GF-D8 (cell line): ENCODE measurements at places on chromosomes 7 and 10.

DNA sequence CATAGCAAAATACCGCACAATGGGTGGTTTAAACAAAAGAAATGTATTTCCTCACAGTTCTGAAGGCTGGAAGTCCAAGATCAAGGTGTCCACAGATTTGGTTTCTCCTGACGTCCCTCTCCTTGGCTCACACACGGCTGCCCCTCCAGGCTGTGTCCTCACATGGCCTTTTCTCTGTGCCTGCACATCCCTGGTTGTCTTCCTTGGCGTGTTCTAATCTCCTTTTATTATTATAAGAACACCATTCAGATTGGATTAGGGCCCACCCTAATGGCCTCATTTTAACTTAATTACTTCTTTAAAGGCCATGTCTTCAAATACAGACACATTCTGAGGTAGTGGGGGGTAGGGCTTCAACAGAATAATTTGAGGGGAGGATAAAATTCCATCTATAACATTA, 87.9 kb downstream of the FZD1 start:
- no peak for DNase-seq

GRCh38 chr7:8800986-8801385, 367.6 kb downstream of the NXPH1 start:
- DNase-seq, result no peak

DNA sequence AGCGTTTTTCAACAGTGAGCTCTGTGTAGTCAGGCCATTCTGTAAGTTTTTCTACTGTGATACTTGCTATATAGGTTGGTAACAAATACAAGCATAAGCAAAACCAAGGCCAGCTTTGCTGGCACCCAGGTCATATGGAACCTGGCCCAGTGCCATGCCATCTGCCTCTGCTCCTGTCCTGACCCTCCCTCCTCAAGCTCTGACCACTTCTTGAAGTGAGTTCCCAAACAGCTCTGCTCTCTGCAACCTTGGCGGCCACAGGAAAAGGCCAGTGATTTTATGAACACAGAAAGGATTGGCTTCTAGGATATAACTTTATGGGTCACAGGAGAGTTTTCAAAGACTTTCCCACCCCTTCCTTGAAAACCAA, 12.8 kb downstream of the NOD1 start:
- peak; percentile 45 for DNase-seq

GRCh38 chr7:20113427-20114027, 103.7 kb downstream of the MACC1 start:
- no peak for DNase-seq

GRCh38 chr7:1663857-1664651, 6.0 kb upstream of the ELFN1 start:
- no peak for DNase-seq

DNA sequence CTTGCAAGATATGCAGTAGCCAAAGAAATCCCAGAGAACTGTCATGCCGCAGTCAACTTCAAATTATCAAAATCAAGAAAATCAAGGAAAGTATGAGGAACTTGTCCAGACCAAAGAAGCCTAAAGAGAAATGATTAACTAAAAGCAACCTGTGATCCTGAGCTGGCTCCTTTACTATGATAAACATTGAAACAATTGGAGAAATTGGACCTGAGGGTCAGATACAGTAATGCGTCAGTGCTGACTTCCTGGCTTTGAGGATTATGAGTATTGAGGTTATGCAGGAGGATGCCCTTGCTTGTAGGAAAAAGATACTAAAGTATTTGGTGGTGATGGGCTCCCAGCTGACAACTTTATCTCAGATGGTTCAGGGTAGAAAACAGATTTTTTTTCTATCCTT, 324.7 kb upstream of the AKR1E2 start:
- DNase-seq, result no peak

DNA sequence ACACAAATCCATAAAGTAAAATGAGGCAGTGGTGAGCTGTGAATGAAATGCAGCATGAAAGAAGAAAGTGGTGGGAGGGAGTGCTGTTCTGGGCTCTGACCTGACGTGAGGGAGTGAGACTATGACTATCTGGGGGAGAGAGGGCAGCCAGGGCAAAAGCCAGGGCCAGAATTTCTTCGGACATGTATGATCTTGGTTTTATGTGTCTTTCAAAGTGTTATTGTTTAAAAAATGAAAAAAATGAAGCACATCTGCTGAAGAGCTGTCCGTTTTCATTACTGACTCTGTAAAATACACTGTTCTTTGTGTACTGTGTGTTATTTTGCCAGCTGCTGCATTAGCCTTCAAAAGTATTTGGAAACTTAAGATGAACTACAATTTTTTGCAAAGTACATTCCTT, 70.2 kb upstream of the KLF14 start:
- DNase-seq, result no peak

GRCh38 chr7:12211711-12212485, 804 bp downstream of the TMEM106B start:
- no peak for DNase-seq

DNA sequence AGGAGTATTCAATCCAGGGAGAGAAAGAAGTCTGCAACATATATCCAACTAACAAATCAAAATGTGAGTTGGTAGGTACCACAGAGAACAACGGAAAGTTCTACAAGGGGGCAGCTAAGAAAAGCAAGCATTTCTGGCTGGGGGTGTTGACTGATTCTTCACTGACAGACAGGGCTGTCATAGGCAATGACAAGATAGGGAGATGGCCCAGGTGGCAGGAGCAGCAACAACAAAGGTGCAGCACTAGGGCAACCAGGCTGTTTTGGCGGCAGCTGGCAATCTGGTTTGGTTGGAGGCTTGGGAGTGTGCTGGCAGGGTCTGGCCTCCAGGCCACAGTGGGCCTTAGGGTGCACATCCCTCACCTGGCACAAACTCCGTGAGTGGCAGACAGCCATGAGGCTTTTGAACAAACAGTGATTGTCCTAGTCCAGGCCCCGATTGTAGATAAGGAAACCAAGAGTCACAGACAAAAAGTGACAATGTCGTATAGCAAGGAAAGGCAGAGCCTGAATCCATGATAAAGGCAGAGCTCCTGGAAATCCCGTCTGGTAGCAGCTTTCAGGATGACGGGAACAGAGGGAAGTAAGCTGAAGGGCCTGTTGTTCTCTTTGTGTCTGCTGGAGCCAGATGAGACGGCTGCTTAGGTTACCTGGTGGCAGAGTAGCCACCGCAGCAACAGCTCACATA, 28.4 kb downstream of the DPCD start:
- DNase-seq, result no peak

DNA sequence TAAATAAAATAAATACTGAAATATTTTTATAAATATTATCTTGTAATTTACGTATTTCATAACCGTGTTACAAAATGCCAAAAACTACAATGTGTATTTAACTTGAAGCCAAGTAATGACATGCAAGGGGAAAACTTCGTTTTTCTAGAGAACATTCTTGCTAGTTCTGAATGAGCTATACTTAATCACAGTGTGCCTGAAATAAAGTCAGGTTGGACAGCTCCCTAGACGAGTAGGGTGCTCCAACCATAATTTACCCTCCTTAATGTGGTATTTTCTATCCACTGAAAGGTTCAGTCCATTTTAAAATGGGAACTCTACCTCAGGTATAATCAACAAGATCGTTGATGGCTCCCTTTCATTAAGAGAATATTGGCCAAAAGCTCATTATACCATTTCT, 194.5 kb upstream of the AHR start:
- DNase-seq, result no peak

DNA sequence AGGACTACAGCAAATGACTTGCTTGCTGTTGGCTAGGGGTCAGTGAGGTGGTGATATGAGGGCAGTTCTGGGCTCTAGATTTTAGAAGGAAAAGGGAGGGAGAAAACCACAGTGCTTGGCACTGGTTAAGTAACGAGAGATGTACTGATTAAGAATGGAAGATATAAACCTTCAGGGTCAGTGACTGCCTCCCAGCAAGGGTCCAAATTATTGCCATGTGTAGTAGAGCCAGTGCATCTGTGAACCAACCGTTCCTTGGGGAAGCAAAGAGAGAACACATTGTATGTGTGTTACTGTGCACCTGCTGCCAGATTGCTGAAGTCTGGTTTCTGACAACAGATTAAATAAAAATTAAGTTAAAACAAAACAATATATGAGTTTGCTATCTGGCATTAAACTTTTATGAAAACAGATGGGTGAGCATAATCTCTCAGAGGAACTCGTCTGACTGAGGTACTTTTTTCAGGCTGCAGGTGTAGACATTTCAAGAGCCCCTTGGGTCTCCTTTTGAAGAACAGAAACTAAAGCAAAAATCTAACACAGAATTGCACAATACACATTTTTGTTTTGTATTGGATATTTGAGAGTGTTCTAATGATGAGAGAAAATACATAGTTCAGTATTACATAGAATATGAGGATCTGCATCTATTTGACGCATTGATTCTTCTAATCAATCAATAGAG, 1120.6 kb downstream of the SORCS3 start:
- DNase-seq, result no peak

- peak; percentile 21 for DNase-seq
Observed at GRCh38 chr10:132329565-132330485, 2.2 kb upstream of the LRRC27 start.

DNA sequence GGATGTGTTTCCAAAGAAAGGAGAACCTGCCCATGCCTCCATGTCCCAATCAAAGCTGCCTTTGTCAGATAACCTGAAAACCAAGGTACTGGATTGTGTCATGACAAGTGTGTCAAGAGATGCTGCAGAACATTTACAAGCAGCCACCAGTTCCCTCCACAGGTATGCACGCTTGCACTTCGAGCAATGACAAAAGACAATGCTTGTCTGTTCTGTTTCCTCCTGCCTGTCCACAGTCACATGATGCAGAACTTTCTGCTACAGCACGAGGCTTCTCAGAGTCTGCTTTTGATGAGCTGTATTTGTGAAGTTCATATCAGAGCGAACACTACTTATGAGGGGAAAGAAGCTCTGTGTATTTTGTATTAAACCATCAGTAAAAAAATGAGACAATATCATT, 209.9 kb downstream of the GFRA1 start:
- DNase-seq, result no peak

DNA sequence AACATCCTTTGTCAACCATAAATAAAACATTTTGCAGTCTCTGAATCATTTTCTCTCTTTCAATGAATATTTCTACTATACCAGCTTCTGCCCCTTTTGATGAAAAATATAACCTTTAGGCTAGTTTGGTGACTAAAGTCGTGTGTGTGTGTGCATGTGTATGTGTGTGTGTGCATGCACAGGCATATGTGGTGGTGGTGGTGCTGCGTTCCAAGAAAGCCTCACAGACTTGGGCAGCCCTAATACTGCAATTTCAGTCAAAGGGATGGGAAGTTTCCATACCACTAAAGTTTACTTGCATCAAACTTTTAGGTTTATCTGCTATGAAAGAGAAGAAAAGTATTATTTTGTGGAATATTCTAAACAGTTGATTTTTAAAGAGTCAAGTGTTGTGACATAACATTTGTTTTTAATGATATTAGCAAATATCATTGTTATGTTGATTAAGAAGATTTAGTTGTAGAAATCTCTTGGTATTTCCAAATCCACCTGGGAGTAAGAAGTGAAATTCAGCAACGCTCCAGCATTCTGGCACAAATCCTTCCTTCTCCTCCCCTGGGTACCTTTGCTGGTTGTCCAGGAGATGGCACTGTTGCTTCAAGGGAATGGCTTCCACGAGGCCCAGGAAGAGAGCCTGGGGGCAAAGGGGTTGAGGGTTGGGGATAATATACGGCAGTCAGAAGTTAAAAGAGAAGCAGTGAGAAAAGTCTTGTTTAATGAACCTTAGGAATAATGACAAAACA, 41.5 kb downstream of the ASB4 start:
- peak; percentile 38 for DNase-seq

DNA sequence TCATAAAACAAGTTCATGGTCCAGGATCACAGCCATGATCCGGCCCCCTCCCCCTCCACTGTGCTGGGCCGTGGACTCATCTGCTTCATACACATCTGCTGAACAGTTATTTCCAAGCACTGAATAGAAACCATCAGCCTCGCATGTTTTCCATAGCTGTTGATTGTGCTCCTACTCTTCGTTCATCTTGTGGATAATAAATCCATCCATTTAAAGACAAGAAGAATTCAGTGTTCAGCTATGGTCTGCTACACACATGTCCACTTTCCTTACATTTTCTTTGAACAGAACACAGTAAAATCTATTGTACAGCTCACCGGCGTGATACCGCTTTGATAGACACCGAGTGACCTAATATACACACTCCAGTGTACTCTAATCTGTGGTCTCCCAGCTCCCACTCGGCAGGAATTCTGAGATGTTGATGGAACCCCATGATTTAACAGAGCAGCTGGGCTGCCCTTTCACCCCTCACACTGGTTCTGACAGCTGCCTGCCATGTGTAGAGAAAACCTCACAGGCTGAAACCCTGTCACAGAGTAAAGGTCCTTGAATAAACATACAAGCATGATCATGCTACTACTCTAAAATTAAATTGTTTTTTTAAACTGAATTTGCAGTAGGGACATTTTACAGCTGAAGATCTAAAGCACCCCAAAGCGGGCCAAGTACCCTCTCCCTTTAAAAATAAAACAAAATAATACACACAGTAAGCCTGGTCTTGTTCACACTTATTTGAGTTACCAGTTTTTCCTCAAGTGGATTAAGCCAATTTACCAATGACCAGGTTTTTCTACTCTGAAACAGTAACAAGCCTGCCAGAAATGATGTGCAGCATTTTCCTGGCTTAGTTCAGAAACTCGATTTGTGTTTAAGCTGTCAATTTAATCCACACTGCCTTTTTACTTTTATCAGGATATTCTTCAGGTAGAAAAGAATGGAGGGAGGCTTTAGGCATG, 95.1 kb upstream of the FZD1 start:
- no peak for DNase-seq

DNA sequence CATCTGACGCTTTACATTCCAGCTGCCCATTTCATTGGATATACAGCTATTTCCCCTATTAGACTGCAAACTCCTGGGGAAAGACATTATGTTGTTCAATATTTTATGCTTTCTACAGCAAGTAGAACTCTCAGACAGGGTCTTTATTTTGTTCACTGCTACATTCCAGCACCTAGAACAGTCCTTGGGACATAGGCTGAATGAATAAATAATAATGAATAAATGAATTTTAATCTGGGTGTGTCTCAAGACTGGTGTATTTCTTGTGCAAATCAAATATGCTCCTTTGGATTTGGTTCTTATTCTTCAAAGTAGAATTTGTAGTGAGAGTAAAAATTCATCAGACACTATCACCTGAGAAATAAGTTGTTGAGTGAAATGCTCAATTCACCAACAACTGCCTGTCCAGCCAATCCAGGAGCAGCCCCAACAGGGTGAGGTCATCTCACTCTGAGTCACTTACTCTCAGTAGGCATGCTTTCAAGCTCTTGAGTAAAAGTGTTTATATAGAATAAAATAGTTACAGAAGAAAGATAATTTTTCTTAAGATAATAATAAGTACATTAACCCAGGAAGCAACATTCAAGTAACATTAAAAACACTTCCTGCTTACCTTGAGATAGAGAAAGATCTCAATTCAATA, 287.5 kb upstream of the NPVF start:
- no peak for DNase-seq
